HCT116 (cell line): ENCODE measurements at places on chromosomes 5 and 9.

DNA sequence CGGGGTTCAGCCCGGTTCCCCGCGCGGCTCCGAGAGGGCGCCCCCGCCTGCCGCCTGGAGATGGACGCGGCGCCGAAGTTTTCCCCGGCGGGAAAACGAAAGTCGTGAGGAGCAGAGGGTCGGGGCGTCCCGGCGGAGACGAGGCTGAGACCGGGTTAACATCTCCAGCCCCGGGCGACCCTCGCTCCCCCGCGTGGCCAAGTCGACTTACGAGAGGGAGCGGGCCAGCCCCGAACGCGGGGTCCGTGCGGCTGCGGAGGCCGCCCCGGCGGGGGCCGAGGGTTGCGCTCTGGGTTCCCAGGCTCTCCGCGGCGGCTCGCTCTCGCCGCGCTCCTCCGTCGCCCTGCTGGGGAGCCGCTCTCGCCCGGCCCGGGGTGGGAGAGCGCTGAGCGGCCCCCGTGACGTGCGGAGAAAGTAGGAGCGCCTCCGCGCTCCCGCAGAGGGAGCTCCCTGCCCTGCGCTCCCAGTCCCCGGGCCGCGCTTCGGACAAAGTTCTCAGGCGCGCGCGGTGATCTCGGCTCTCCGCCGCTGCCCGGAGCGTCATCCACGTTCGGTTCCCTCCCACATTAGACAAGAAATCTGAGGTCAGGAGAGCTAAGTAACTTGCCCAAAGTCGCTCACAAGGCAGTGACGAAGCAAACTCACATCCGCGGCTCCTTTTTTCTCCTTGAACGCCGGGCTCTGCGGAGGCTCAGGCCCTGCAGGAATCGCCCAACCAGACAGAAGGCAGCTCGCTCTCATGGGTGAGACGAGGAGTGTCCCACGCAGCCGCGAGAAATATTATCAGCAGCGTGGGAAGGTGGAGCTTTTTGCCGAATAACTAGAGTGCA, 1.2 kb upstream of the GCNT4 start:
- no peak for DNase-seq

DNA sequence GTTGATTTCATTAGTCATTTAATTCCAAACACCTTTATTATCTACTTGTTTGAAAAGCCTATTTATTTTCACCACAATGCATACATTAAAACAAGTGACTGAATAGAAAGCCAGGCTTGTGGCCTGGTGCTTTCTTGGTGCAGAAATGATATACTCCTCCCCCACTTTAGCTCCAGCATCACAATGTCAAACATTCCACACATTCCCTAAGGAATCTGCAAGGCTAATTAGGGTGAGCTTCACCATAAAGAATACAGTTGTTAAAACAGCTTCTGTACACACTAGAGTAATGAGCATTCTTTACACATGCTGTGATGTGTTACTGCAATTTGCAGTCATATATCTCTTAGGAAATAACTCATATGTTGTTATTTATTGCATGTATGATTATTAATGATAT, 705.7 kb downstream of the CETN3 start:
- DNase-seq: no peak

GRCh38 chr9:12232836-12233235, 460.3 kb upstream of the TYRP1 start:
- DNase-seq: no peak

DNA sequence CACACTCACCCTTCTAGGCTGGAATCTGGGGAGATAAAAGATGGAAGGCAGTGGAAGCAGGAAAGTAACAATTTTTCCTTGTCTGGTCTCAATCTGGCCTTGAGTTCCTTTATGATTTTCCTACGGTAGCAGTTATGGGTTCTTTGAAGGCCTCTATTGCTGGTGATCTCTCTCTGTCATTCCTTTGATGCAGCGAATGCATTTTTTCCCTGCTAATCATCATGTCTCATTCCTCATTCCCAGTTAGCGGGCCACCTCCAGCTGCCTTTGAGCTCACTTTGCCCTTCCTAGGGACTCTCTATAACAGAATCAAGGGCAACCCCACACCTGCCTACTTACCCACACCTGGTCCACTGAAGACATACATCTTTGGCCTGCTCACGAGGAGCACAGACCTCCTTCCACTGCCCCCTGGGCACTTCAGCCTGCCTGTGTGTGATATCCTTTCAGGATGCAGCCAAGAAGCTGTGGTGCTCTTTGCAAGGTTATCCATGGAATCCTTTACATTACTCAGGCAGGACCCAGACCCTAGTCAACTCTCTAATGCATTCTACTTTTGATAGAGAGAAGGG, 191.7 kb downstream of the DRD1 start:
- DNase-seq: no peak

- DNase-seq: no peak
These were observed 91.9 kb upstream of the PTPRD start for GRCh38 chr9:10704720-10705119.
